ENCODE measurements at places on chromosomes 4 and X.

DNA sequence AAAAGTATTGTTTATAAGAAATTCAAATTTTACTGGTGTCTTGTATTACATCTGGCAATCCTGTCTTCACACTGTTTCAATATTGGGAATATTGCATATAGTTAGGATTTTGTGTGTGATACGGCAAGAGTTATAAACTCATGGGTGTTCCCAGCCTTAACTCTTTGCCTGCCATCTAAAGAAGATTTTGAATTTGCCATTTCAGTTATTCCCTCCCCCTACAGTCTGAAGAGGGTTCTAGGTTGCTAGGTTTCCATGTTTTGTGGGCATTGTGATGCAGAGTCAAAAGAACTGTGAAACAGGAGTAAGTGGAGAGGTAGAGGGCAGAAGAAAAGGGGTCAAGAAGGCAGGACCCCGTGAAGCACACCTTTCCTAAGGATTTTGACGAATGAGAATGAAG, at the start of gene CPXCR1:
TSS of gene CPXCR1 (plus strand) at position 301 of the 400 bp plus-strand sequence. CDS start 6,190 bp downstream, outside the sequence.
- no peak for DNase-seq

- no peak for DNase-seq
Measured at GRCh38 chr4:152156442-152156841, 379.4 kb downstream of the FBXW7 start.

DNA sequence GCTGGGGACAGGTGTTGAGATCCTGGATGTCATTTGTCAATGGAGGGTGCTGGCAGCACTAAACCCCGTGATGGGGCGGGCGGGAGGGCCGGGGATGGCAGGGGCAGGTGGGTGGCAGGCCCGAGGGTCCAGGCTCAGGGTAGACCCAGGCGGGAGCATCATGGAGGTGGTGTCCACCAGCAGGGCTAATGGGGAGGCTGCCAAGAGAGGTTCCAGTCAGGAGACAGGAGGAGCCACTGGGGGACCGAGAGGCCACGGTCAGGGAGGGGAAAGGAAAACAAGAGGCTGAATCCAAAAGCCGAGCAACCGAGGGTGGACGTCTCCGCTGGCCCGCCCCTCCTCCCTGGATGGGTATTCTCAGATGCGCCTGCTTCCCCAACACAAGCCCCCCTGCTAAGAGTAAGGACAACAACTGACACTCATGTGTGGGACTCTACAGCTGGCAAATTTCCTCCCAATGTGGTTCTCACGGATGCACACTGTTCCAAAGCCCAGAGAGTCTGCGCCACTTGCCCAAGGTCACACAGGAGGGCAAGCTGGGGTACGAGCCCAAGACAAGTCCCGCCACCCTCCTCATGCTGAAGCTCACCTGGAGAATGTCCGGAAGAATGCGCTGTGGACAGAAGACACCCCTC, 132.0 kb downstream of the CPZ start:
- DNase-seq, result no peak

DNA sequence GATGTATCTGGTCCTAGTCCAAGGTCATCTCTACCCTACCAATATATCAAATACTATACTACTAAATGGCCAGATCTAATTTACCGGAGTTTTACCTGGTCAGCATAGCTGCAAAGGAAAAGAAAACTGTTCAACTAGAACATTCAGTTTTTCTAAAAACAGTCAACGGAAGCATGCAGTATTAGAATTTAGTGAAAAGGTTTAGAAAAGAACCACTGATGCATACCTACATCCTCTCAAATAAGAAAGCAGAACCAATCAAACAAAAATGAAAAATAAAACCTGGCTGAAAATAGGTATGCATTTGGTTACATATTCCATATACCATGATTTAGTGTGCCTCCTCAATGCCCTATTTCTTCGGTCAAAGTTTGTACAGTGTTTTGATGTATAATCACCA, 140.0 kb downstream of the CHM start:
- no peak for DNase-seq

- no peak for DNase-seq
Measured at GRCh38 chrX:46577221-46578005, 3.8 kb downstream of the CHST7 start.

DNA sequence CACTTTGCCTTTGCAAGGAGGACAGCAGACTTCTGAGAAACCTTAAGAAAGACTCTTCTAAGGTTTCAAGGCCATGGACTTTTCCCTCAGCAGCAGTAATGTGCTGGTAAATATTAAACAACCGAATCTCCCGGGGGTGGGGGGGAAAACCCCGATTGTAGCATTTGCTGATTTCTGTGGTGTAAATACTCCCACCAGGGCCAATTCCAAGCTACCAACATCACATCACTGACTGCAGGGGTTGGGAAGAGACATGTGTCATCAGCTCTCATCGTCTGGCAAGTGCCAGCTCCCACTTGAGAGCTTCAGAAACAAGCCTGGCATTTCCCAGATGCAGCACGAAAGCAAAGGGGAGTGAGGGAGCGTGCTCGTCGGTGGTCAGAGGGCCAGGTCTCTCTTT, 101.2 kb downstream of the BCOR start:
- DNase-seq, result no peak

GRCh38 chr4:7808752-7809151, 130.9 kb downstream of the AFAP1 start:
- DNase-seq, result no peak

GRCh38 chrX:69063486-69063885, 101.8 kb downstream of the PJA1 start:
- DNase-seq, result no peak

DNA sequence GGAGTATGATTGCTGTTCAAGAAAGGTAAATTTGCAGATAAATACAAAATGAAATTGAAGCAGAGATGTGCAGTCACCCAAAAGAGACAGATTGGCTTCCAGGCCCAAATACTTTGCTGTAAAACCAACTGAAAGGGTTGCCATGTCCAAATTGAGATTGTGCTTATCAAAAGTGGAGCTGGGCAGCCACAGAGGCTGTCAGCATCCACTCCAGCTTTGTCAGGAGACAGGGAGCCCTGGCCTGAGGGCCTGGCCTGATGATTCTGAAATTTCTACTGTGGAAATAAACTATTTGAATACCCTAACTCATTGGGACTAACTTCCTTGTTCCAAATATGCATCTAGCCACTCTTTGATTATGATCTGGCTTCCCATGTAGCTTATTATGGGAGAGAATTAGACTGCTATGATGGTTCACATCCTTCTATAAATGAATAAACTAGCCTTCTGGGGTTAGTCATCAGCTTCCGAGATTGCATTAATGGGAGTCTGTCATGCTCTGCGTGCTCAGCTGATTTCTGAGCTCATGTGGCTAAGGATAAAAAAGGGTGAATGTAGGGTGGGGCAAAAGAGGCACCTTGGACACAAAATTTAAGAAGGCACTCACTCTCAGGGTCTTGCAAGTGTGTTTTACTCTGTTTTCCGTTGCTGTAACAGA, 48.2 kb downstream of the SLC34A2 start:
- no peak for DNase-seq

- no peak for DNase-seq
Measured at GRCh38 chr4:142955501-142955900, 109.4 kb upstream of the INPP4B start.

GRCh38 chr4:36385951-36386571, 104.6 kb downstream of the DTHD1 start:
- no peak for DNase-seq

- no peak for DNase-seq
Measured at GRCh38 chr4:1166509-1167243, 5.7 kb downstream of the SPON2 start.

GRCh38 chr4:3286335-3287175, 6.3 kb upstream of the RGS12 start:
- no peak for DNase-seq

DNA sequence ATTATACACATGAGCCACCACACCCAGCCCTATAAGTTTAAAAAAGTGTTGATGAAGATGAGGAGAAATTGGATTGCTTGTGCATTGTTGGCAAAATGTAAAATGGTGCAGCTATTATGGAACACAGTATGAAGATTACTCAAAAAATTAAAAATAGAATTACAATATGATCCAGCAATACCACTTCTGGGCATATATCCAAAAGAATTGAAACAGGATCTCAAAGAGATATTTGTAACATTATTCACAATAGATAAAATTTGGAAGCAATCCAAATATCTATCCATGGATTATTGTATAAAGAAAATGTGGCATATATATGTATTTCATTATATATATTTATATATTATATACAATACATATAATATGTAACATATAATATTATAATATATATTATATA, 515.6 kb upstream of the GNPDA2 start:
- DNase-seq, result no peak

All from cerebellar nuclear complex (tissue), 1 donor.